Femur (tissue), 1 donor: ENCODE measurements at places on chromosomes 4 and X.

- DNase-seq, result no peak
Measured at GRCh38 chrX:23114241-23114640, 114.5 kb downstream of the DDX53 start.

DNA sequence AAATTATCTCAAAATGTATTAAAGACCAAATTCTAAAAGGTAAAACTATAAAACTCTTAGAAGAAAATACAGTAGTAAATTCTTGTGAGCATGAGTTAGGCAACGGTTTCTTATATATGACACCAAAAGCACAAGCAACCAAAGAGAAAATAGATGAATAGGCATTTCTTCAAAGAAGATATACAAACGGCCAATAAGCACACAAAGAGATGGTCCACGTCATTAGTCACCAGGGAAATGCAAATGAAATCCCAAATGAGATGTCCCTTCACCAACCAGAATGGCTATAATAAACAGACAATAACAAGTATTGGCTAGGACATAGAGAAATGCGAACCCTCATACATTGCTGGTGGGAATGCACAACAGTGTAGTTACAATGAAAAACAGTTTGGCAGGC is 44.6 kb downstream of the RAB33A start:
- no peak for DNase-seq

- no peak for DNase-seq
Measured at GRCh38 chr4:98026362-98026761, 116.9 kb downstream of the STPG2 start.

DNA sequence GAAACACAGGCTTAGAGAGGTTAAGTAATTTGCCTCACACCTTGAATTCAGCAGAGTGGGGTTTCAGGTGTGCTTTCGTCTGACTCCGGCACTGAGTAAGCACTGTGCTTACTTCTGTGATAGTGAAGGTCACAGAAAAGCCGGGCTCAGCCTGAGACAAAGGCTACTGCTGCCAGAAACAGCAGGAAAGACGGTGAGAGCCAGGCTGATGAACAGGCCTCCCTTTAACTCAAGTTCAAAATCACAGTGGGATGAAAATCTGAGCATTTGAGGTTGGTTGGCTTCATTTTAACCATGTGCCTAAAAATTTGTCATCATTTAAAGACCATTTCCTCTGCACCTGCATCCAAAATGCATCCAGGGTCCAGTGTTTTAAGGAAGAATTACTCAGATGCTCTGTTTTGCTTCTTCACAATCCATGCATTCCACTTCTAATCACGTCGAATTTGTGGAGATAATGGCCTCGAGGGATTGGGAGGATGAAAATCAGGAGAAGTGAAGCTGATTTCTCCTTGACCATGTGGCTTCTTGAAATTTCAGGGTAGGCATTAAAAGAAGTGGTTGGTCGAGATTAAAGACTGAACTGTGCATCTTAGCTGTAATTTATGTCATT is 121.2 kb upstream of the LNX1 start:
- no peak for DNase-seq

GRCh38 chr4:114535725-114536124 is 62.9 kb upstream of the UGT8 start:
- DNase-seq, result no peak

- no peak for DNase-seq
Measured at GRCh38 chrX:134691453-134691852, 33.2 kb upstream of the PLAC1 start.

GRCh38 chr4:114364857-114365256 is 233.8 kb upstream of the UGT8 start:
- no peak for DNase-seq

GRCh38 chrX:122055979-122056715 is 1008.7 kb downstream of the GLUD2 start:
- DNase-seq, result no peak

- no peak for DNase-seq
Measured at GRCh38 chr4:32436816-32437215, 1716.6 kb downstream of the PCDH7 start.

DNA sequence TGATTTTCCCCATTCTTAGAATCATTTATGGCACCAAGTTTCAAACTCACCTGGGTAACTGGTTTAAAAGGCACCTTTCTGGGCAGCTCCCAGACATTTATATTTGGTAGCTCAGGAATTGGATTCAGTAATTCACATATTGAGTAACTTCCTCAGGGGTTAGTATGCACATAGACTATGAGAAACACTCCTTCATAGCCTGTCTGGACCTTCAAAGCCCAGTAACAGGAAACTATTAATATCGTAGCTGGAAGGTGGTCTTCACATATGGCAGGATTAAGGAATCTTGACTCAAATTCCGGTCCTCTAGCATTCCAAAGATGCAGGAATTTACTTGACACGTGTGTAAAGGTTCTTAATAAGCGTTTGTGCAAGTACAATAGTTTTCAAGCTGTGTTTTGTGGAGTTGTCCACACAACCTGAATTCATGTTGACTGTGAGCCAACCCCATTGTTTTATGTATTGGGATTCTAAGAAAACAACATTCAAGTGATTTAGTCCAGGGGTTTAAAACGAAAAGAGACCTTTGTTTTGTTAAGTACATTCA is 78.4 kb downstream of the PLS3 start:
- DNase-seq, result no peak

GRCh38 chr4:174423257-174423944 is 98.9 kb downstream of the HPGD start:
- no peak for DNase-seq

DNA sequence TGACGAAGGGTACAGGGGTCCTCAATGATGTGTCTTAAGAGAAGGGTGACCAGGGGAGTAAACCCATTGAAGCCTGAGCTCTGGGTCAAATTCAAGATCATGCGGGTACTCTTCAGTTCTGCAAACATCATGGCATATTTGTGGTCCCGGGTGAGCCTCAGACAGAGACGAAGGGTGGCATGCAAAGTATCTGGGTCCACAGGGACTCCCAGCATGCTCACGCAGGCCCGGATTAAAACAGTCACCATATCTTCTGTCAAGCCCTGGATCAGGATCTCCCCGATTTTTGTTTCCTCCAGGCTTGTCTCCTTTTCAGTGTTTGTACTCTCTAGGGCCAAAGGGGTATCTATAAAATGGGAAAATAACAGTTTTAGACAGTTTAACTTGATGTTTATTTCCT is 102.9 kb downstream of the HUWE1 start:
- DNase-seq, result no peak

- no peak for DNase-seq
Measured at GRCh38 chr4:77911842-77912450, 49.3 kb downstream of the MRPL1 start.

DNA sequence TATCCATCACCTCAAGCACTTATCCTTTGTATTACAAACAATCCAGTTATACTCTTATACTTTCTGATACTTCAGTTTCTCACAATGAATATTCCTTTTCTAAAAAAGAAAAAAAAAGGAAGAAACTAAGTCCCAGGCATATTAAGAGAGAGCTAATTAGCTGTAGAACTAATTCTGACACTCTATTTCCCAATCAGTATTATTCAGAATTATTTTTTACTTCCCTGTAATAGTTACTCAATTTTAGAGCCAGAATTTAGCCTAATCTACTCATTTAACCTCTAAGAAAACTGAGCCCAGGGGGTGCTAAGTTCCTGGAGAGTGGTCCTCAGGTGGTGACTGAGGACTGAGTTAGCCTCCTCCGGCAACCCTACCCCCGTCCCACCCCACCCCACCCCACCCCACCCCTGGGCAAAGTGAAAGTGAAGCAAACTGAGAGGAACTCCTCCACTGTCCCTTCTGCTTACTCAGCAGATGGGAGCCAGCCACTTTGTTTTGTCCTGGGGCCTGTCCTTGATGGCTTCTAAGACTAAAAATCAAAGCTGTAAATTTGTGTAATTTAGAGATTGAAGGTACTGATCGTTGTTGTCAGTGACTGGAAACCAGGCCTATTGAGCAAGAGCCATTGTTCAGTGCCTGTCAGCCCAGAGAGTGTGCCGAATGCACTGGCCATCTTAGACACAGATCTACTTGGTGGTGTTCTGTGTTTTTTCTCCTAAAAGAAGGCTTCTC is 162.1 kb downstream of the CBR4 start:
- DNase-seq, result no peak

DNA sequence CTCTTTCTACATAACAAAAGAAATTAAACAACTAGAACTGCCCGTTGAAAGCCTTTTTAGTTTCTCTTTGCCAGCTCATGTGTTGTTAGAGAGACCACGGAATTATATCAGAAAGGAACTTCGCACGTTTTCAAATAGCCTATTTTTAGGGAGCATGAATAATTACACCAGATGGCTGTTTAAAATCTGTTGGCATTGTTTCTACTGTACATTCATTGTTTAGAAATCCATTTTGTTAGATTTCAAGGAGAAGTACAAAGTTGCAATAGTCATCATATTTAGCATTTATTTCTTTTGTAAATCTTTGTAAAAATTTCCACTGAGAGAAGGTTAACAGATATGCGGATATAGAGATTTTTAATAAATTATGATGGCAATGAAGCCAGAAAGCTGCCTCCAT is 403.0 kb upstream of the HS3ST1 start:
- DNase-seq, result no peak

DNA sequence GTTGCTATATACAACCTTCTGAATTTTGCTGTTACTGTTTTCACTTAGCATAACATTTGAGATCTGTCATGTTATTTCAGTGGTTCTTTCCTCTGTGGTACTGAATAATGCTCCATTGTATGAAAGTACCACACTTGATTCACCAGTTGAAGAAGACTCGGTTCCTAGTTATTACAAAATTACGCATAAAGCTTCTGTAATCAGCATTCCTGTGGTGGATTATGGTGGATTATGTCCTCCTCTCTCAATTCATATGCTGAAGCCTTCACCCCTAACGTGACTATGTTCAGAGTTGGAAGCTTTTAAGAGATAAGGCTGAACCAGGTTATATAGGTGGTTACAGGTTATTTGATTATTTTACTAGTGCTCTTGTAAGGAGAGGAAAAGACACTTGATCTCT is 2143.5 kb upstream of the AGA start:
- DNase-seq, result no peak

- no peak for DNase-seq
Measured at GRCh38 chr4:120025516-120025915, 41.1 kb downstream of the MAD2L1 start.

DNA sequence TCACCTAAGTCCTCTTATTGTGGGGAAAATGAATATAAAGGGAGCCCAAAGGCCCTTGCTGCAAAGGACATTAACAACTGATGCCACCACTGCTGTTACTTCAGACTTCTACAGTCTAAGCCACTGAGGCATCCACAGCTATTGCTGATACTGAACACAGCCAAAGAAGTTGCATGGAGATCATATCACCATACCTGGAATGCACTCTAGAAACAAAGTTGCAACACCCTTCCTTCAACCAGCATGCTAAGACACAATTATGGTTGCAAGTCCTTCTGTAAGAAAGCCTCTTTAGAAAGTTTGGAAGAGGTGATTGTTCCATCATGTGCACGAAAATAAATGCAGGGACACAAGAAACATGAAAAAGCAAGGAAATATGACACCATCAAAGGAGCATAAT is 105.7 kb upstream of the SH3RF1 start:
- DNase-seq, result no peak

GRCh38 chr4:162038112-162038511 is 125.7 kb downstream of the FSTL5 start:
- no peak for DNase-seq

GRCh38 chrX:129736491-129736890 is 2.3 kb upstream of the XPNPEP2 start:
- DNase-seq, result no peak

- DNase-seq, result no peak
Measured at GRCh38 chr4:79439489-79439888, 31.5 kb upstream of the GK2 start.

DNA sequence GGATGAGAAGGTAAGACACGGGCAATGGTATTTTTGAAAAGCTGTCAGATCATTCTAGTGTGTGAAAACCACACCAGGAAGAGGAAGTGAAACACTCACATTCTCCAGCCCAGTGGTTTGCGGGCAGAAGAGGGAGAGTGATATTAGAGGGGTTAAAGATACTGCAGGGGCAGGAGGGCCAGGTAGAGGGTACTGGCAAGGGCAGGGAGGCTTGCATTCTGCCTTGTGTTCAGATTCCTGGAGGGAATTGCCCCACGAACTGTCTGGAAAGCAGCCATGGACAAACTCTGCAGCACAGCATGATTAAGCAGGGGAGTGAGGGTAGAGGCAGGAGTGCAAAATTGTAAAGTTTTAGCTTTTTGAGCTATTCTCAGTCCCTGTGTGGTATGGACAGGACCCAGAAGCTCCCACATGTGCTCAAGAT is 30.9 kb downstream of the NIPAL1 start:
- no peak for DNase-seq

DNA sequence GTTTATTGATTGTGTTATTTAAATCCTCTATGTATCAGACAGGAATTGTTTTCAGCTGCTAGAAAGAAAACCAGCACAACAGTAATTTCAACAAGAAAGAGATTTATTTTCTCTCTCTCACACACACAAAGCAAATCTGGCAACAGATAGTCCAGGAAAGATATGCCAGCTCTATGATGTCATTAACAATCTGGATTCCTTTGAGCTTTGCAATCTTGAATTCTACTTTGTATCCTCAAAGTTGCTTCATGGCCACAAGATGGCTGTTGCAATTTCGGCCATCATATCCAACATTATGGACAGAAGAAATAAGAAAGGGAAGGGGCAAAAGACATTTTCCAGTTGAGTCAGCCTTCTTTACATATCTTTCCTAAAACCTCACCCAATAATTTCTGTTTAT is 19.8 kb upstream of the FMR1 start:
- DNase-seq, result no peak

GRCh38 chr4:175772170-175772705 is 39.8 kb downstream of the GPM6A start:
- DNase-seq, result no peak

- DNase-seq, result no peak
Measured at GRCh38 chr4:80231180-80231579, 33.9 kb downstream of the PRDM8 start.

GRCh38 chr4:141909541-141909940 is 273.2 kb downstream of the IL15 start:
- DNase-seq, result no peak

DNA sequence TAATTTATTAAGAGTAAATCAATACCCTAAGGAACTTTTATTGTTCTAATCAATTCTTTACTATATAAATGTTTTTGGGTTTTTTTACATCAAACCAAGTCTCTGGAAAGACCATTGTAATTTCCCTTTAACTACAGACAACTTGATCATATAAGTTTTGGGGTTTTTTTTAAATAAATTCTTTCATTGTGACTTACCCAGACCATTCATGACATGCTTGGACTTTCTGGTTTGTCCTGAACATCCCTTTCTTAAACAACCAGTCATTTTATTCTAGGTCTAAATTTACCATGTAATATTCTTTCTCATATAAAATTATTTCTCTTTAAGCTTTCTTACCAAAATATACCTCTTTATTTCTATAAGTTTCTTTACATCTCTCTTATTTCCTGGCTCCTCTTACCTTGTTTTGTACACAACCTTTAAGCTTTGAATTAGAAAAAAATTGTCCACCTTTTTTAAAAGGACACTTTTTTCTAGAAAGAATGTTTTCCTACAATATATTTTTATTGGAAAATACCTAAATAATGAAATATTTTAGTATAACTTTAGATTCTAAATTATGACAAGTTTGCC is 8.4 kb downstream of the CNGA1 start:
- DNase-seq, result no peak
